Ureter (tissue), 1 donor: ENCODE measurements at places on chromosomes 2 and 18. TPM values are rescaled to one million over a fixed set of nuclear protein-coding genes. Genes with fewer than 3 reads are reported as not detected.

- no peak for DNase-seq
Measured at GRCh38 chr2:149076863-149077412, 38.4 kb downstream of the LYPD6B start.

DNA sequence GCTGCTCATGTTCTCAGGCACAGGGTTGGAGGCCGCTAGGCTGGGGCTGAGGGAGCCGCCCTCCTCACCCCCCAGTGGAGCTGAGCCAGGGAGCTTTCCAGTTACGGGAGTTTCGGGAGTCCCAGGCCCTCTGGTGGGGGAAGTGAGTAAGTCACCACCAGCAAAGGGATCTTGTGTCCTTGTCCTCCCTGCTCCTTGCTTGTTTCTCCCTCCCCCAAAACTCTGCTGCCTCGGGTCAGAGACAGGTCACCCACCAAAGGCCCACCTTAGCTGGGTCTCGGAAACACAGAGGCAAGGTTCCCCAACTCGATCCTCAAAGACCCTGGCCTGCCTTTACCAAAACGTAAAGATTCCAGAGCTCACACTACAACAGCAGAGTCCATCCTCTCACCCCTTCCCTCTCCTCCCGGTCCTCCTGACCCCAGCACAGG is 60.5 kb upstream of the POMC start:
- DNase-seq = peak; percentile 72

DNA sequence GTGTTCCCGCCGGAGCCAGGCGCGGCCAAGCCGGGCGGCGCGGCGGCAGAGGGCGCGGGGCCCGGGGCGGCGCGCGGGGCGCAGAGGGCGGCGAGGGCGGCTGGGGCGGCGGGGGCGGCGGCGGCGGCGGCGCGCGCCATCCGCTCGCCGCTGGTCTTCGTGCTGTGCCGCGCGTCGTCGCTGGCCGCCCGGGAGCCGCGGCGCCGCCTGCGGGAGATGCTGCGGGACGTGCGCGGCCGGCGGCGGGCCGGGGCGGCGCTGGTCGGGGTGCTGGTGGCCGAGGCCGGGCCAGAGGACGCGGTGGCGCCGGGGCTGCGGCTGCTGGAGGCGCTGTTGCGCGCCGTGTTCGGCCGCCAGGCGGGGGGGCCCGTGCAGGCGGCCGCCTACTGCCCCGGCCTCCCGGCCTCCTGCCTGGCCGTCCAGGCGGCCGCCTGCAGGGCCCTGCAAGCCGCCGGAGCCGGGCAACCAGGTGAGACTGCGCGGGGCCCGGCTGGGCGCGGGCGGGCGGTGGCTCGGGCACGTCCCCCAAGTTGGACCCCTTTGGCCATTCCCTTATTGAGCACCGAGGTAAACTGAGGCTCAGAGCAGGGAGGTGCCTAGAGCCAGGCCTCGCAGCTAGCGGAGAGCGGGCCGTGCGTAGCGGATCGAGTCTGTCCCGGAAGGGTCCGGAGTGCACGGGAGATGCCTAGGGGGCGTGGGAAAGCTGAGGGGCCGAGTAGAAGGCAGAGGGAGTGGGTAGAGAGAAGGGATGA is 584 bp downstream of the C2orf72 start:
- no peak for DNase-seq

GRCh38 chr2:177084607-177085006 is 128.0 kb upstream of the HNRNPA3 start:
- DNase-seq = no peak

DNA sequence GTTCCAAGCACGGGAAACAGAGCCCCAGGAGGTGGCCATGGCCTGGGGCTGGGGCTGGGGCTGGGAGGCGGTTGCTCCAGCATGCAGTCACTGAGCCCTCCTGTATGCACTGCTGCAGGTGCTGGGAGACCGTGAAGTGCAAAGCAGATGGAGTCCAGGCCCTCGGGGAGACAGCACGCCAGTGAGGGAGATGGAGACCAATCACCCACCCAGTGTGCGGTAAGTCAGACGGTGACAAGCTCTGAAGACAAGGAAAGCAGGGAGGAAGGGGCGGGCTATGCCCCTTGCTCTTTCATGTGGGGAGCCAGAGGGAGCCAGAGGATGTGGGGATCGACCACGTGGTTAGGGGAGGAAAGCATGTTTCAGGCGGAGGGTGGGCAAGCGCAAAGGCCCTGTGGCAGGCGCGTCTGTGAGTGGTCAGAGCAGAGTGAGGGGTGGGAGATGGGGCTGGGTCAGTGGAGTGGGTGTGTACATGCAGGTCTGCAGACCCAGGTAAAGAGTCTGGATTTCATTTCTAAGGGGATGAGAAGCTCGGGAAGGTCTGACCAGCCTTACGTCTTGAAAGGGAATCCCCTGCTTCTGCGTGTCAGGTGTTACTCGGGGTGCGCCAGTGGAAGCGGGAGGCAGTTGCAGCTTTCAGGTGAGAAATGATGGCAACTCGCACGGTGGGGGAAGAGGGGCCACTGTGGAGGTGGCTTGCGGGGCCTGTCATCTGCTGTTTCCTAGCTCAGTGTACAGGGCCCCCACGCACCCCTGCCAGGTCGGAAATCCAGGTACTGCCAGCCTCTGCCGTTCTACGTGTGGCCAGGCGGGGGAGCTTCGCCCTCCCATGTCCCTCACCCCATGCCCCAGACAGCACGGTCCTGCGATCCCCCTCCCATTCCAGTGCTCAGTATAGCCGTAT is 19.4 kb downstream of the RRM2 start:
- no peak for DNase-seq

GRCh38 chr2:190864375-190864774 is 16.2 kb upstream of the GLS start:
- DNase-seq = no peak

- DNase-seq = peak; percentile 69
Measured at GRCh38 chr2:55133467-55134315, 83.4 kb upstream of the RTN4 start.

TDRD15 gene
- 0.10 TPM for total RNA-seq

C2orf92 gene
- 9.2 TPM for total RNA-seq

ALLC gene
- not detected for total RNA-seq

NT5DC4 gene
- total RNA-seq = not detected

NCL gene
- total RNA-seq = 566 TPM

AFF3 gene
- 25.6 TPM for total RNA-seq

DSC3 gene
- 5.7 TPM for total RNA-seq

IMPA2 gene
- 14.3 TPM for total RNA-seq

STARD6 gene
- not detected for total RNA-seq

FMNL2 gene
- 31.8 TPM for total RNA-seq
